ENCODE measurements at places on chromosomes 2 and 18. TPM values are rescaled to one million over a fixed set of nuclear protein-coding genes. Genes with fewer than 3 reads are reported as not detected.

IL36A gene
- not detected for total RNA-seq

CYP27C1 gene
- total RNA-seq, result not detected

MAP3K19 gene
- not detected for total RNA-seq

MOCOS gene
- not detected for total RNA-seq

DSEL gene
- total RNA-seq, result 0.52 TPM

TCF23 gene
- not detected for total RNA-seq

ECEL1 gene
- total RNA-seq, result not detected

- no peak for DNase-seq
Observed at GRCh38 chr2:147826278-147827087, 18.3 kb upstream of the ACVR2A start.

GRCh38 chr2:143123911-143124310 is 5.3 kb upstream of the ARHGAP15 start:
- no peak for DNase-seq

- no peak for DNase-seq
Observed at GRCh38 chr2:127566576-127566975, 31.1 kb downstream of the MYO7B start.

- DNase-seq, result no peak
Observed at GRCh38 chr2:162243294-162243693, at the start of gene FAP. TSS of gene FAP (minus strand) at chr2:162243445. CDS start at chr2:162243327, 118 bp downstream.

DNA sequence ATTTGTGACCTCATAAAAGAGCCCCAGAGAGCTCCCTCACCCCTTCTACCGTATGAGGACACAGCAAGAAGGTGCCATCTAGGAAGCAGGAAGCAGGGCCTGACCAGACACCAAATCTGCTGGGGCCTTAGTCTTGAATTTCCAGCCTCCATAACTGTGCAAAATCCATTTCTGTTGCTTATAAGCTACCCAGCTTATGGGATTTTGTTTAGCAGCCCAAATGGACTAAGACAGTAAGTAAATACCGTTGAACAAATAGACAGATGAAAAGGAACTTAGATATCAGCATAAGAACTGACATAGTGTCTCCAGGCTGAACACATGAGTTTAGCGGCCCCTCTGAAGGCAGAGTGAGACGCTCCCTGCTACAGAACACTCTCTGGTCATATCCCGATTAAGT is 130.9 kb downstream of the UXS1 start:
- DNase-seq, result no peak

DNA sequence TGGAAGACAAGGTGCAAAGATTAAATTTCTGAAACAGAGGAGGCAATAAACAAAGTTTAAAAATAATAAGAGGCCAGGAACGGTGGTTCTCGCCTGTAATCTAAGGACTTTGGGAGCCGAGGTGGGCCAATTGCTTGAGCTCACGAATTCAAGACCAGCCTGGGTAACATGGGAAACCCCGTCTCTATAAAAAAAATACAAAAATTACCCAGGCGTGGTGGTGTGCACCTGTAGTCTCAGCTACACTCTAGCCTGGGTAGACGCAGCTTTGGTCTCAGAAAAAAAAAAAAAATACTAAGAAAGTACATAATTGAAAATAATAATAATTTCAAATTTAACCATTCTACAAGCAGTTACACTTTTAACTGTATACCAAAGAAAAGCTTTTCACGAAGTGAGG is 744.6 kb upstream of the POU3F3 start:
- DNase-seq, result no peak

GRCh38 chr18:26228562-26229260 is 2.5 kb downstream of the TAF4B start:
- DNase-seq, result no peak

- no peak for DNase-seq
Observed at GRCh38 chr2:147806846-147807245, 38.0 kb upstream of the ACVR2A start.

GRCh38 chr2:1871171-1871570 is 126.9 kb upstream of the PXDN start:
- no peak for DNase-seq

DNA sequence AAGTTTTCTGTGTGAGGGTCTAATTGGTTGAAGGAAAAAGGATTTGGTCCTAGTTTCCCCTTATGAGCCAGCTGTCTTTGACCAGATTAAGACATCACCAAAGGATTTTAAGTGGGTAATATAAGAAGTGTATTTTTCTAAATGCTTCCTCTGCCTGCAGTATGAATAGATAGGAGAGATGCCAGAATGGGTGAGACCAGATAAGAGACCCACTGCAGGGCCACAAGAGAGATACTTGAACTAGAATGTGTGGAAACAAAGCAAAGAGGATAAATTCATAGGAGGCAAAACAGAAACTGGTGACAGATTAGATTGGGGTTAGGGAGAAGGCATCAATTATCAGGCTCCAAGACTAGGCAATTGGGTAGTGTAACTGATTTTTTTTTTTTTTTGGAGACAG is 1.1 kb upstream of the HDHD2 start:
- DNase-seq, result no peak

- no peak for DNase-seq
Observed at GRCh38 chr18:49768051-49768391, 45.3 kb downstream of the ACAA2 start.

DNA sequence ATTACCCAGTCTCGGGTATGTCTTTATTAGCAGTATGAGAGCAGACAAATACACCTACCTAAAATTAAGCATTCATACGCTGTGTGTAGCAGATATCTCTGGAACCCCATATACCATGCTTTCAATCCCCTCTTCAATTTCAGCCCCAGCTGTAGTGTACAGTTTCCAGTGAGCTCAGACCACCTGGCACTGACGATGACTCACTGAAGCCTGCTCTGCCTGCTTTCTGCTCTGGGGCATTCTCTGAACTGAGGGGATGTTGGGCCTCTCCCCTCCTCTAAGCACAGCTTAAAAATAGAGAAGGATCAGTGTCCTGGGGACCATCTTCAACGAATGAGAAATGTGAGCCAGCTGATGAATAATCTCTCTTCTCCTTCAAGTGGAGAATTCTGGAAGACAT is 8.7 kb upstream of the CCL20 start:
- no peak for DNase-seq

GRCh38 chr2:205696927-205697441 is 14.7 kb downstream of the NRP2 start:
- DNase-seq, result no peak

GRCh38 chr2:152466041-152466440 is 131.1 kb downstream of the FMNL2 start:
- no peak for DNase-seq

GRCh38 chr2:230471074-230471473 is 55.1 kb downstream of the SP100 start:
- no peak for DNase-seq

DNA sequence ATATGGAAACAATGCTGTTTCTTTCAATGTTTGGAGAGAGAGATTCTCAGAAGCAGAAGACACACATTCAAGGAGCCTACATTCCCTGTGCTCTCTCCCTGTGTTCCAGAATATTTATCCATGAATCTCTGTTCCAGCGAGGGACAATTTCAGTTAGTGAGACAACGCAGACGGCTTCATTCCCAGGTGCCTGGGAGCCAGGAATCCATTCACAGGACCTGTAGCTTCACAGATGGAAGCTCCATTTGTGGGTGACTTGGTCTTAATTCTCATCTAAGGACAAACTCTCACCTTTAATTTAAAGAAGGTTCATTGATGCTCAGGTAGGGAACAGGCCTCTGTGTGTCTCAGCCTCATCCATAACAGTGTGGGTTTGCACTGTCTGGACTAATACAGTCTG is 1156.6 kb downstream of the RPIA start:
- DNase-seq, result no peak

GRCh38 chr2:181785691-181786344 is 105.5 kb upstream of the NEUROD1 start:
- no peak for DNase-seq

DNA sequence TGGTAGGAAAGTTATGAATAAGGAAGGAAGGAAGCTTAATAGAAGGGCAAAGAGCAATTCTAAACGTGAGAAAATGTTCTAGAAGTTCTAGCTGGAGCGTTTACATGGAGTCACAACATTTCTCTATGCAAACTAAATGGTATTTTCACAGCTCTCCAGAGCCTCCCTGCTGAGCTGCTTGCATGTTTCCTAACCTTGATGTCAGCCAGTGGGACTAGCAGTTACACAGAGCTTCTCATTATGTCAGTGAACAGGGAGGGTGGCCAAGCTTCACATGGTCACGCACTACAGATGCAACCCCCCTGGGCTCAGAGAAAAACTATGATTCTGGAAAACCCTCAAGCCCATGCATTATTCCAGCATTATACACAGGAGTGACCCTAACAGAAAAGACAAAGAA is 153.4 kb upstream of the CCDC150 start:
- no peak for DNase-seq

DNA sequence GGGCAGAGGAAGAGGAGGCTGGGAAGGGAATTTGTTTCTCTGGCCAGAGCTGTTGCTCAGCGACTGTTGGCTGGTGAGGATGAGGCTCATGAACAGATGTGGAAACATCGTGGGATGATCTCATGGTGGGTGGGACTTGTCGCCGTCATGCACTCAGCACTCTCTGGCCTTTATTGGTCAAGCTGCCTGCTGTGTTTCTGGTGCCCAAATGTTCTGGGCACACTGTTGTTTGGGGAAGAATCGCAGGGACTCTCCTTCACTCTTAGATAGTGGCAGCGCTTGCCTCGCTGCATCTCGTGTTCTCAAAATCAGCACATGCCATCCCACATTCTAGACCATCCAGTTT is 145.6 kb downstream of the AGAP1 start:
- DNase-seq, result no peak

- DNase-seq, result no peak
Observed at GRCh38 chr18:48364146-48364545, 45.0 kb downstream of the ZBTB7C start.

- DNase-seq, result no peak
Observed at GRCh38 chr2:177024765-177025164, 187.8 kb upstream of the HNRNPA3 start.

- DNase-seq, result no peak
Observed at GRCh38 chr18:25136416-25137196, 215.4 kb downstream of the ZNF521 start.

- no peak for DNase-seq
Observed at GRCh38 chr2:236618370-236618769, 48.7 kb downstream of the ACKR3 start.

GRCh38 chr2:45233301-45233700 is 224.0 kb upstream of the SIX2 start:
- DNase-seq, result no peak

GRCh38 chr2:121727332-121727731 is 9.3 kb downstream of the NIFK start:
- no peak for DNase-seq

- DNase-seq, result no peak
Observed at GRCh38 chr2:190582736-190583506, 48.4 kb upstream of the NEMP2 start.
